ENCODE measurements at places on chromosomes 13 and 19.

DNA sequence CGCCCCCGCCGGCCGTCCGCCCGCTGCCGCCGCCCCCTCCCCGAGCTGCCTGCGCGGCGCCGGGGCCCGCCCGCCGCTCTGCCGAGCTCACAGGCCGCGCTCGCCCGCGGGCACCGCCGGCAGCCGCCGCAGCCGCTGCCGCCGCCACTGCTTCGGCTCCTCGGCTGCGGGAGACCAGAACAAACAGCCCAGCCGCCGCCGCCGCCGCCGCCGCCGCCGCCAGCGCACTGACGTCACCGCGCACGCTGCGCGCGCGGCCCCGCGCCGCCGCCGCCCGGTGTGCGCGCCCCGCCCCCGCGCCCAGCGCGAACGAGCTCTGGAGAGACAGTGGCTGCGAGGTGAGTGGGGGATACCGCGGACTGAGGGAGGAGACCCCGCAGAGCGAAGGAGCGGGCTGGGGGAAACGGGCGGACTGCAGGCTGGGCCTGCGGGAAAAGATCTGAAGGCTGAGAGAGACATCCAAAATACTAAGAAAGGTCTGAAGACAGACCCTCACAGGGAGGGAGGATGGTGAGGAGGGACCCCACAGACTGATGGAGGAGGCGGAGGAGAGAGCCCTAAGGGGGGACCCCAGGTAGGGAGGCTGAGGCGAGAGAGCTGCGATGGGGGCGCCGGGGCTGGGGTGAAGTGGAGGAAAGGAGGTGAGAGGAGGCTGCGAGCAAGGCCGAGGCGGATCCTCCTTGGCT is at the start of gene BRD4:
TSS of gene BRD4 (minus strand) at position 229 of the 686 bp plus-strand sequence. CDS start 59,440 bp downstream, outside the sequence.
- DNase-seq = peak; percentile 50

- no peak for DNase-seq
Observed at GRCh38 chr13:36061621-36062020, 69.6 kb downstream of the DCLK1 start.

GRCh38 chr19:2253106-2254063 is 2.8 kb downstream of the JSRP1 start:
- no peak for DNase-seq

GRCh38 chr13:27446986-27447583 is 3.3 kb downstream of the MTIF3 start:
- no peak for DNase-seq

DNA sequence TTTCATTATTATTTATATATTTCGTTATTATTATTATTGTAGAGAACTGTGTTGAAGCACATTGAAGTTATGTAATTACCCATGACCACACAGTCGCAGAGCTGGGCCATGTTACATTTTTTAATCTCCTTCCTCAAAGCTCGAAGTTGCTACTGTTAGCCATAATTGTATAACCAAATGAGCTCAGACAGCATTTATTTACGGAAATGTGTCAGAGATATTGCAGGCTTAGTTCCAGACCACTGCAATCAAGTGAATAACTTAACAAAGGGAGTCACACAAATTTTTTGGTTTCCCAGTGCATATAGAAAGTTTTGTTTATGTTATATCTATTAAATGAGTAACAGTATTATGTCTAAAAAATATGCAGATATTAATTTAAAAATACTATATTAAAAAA is 147.1 kb upstream of the SLITRK1 start:
- DNase-seq = no peak

DNA sequence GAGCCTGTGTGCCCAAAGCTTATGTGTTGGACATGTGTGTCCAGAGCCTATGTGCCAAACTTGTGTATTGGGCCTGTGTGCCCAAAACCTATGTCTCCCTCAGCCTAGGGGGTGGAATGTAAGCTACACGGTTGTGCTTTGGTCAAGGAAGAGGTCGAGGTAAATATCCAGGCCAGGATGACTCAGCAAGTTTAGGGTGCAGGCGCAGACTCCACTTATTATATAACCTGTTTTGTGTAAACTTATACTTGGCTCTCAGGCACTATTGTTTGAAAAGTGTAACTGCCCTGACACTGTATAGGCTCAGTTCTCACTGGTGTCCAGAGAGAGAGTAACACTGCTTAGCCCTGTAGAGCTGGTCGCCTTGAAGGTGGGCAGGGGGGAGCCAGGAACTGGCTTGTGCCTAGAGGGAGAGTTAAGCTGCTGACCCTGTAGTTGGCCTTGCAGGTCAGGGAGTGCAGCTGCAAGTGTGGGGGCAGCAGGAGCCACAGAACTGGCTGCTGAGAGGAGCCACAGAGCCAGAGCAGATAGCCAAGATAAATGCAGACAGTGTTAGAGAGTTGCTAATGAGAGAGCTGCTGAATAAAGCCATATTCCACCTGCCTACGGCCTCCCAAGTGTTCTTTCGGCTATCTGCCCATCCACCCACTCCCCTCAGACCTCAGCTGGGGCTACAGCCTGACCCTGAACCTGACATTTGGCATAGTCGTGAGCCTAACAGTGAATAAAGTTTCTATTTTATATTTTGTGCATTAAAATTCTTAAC is 517.2 kb upstream of the SLITRK1 start:
- DNase-seq = no peak

GRCh38 chr19:38409631-38410133 is 6.8 kb downstream of the FAM98C start:
- DNase-seq = peak; percentile 70

GRCh38 chr13:51681037-51681678 is 96.9 kb downstream of the WDFY2 start:
- peak; percentile 78 for DNase-seq

GRCh38 chr19:16527971-16528521 is 14.2 kb downstream of the CHERP start:
- no peak for DNase-seq

DNA sequence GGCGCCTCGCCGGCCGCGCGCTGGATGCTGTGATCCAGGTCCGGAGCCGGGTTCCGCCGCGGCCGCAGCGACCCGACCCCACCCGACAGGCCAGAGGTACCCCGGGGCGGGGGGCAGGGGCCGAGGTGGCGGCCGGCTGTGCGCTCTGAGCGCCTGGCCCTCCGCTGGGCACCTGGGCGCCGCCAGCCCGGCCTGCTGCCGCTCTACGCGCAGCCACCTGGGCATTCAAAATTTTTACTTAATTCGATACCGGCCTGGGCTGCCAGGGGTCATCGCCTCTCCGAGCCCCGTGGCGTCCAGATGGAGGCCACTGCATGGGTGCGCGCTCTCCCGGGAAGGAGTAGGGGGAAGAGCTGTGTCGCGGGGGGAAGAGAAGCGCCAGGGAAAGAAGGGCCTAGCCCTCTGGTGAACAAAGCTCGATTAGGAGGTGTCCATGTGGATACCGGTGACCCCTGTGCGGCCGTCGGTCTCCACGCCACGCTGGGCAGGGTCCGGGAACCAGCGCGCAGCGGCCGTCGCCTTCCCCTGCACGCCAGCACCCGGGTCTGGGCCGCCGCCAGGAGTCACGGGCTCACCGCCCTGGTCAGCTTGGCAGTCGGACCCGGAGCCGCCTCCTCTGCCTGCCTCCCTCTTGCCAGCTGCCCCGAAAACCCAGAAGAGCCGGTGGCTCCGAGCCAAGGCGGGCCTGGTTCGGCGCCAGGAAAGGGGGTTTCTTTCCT is 666 bp downstream of the BIVM start:
- DNase-seq = peak; percentile 10

- DNase-seq = no peak
Observed at GRCh38 chr13:35485424-35485823, 8.9 kb upstream of the MAB21L1 start.

DNA sequence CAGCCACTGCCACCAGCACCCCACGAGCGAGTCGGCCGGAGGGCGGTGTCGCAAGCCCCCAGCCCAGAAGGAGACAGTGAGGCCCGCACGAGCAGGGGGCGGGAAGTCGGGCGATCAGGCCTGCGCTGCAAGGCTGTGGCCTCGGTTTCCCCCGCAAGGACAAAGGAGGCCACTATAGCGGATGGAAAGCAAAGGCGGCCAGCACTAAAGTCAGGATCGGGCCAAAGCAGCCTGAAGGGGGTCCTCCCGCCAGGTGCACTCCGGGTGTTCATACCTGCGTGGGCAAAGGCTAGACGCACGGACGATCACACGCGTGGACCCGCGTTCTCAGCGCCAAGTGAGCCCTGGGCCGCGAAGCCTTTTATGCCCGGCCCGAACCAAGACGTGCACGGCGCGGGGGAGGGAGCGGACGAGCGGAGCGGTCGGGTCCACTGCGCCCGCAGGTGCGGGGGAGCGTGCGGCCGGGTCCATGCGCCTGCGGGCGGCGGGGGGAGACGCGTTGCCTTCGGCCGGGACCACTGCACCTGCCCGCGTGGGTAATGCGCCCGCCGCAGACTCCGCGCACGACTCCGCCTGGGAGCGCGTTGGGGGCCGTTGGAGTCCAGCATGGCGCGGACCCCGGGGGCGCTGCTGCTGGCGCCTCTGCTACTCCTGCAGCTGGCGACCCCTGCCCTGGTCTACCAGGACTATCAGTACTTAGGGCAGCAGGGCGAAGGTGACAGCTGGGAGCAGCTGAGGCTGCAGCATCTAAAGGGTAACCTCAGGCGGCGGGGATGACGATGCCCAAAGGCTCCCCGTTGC is at the start of the genes PRDX2 and THSD8:
TSS of gene PRDX2 (minus strand) at position 335 of the 801 bp plus-strand sequence. CDS start 539 bp downstream, outside the sequence.
TSS of gene THSD8 (plus strand) at position 604 of the 801 bp plus-strand sequence. CDS start at position 607, 3 bp downstream.
- peak; percentile 64 for DNase-seq

GRCh38 chr13:44271915-44272341 is 101.7 kb upstream of the SERP2 start:
- no peak for DNase-seq

GRCh38 chr19:1487576-1488281 is 2.4 kb downstream of the PCSK4 start:
- no peak for DNase-seq

GRCh38 chr13:31878955-31879354 is 139.6 kb downstream of the RXFP2 start:
- no peak for DNase-seq

DNA sequence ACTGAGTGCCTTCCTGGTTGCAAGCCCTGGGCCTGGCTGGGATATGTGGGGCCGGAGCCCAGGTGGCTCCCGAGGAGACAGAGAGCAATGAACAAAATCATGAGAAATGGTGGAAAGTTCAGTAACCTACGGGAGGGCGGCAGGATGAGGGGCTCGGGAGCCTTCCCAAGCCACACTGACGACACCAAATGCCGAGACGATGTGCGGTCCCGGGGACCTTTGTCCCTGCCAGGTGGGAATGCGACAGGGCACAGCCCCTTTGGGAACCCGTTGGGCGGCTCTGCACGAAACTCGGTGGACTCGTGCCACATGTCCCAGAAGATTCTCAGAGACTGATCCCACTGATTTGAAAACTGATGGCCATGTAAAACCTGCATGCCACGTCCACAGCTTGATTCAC is 11.7 kb upstream of the ZNF14 start:
- DNase-seq = no peak

DNA sequence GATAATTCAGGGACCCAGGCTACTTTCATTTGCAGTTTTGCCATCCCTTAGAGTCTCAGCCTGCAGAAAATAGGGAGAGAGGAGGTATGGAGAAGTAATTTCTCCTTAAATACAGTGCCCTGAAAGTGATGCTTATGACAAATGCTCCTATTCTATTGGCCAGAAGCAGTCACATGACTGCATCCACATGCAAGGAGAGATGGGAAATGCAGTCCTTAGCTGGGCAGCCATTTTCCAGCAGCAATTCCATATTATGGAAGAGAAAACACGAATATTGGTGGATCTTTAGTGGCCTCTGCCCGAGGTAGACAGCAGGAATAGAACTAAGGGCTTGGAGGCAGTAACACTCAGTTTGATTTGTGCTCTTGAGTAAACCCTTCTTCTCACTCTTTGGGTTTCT is 39.4 kb downstream of the VAV1 start:
- DNase-seq = no peak

GRCh38 chr13:49220036-49220855 is at the start of gene MLNR:
Gene MLNR, plus strand, starts transcription at chr13:49220338. Its CDS starts 0 bp downstream, at chr13:49220338.
- DNase-seq = peak; percentile 9

GRCh38 chr19:9847087-9847671 is 12.1 kb downstream of the PIN1 start:
- peak; percentile 91 for DNase-seq

GRCh38 chr19:51460164-51460992 is 2.1 kb upstream of the SIGLEC8 start:
- no peak for DNase-seq

DNA sequence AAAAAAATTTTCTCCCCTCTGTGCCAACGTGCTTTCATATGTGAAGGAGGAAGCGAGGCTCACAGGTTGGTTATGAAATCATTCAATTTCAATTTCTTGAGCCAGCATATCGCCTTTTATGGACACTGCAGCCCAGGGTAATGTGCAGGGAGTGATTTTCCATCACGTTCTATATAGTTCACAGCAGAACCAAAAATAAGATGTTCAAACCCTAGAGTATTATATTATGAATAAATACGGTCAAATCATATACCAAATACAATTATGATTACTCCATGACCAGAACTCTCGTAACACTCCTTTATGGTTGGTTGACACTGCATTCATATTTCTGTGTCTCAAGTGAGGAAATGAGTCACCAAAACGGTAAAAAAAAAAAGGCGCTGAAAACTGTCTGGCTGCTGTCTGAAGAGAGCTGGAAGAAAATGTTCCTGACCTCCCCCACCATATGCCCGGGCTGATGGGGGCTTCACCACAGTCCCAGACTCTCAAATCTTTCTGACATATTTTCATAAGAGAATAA is 75.8 kb upstream of the UBAC2 start:
- peak; percentile 91 for DNase-seq

GRCh38 chr19:42467183-42467760 is 24.5 kb upstream of the CXCL17 start:
- peak; percentile 32 for DNase-seq
